A549 treated with RU486 at 1 μM for 4 hours (cell line): ENCODE measurements at places on chromosomes 16 and 17. TPM values are rescaled to one million over a fixed set of nuclear protein-coding genes. Genes with fewer than 3 reads are reported as not detected.

SULT1A2 gene
- 0.08 TPM in 1 of 5 replicates, not detected in the others for total RNA-seq

GUCY2D gene
- 0.29 to 0.33 TPM in 2 of 5 replicates, not detected in the others for total RNA-seq

ATP1B2 gene
- total RNA-seq: 0.13 to 0.42 TPM (median 0.27 TPM) in 5 replicates

WNK4 gene
- 0.85 to 1.7 TPM (median 1.4 TPM) in 5 replicates for total RNA-seq

SP6 gene
- total RNA-seq: 2.5 to 3.1 TPM (median 3.0 TPM) in 5 replicates

PGAP3 gene
- total RNA-seq: 6.4 to 8.5 TPM (median 8.1 TPM) in 5 replicates

SPATA20 gene
- 67.9 to 86.8 TPM (median 81.2 TPM) in 5 replicates for total RNA-seq

NTN3 gene
- total RNA-seq: 0.05 to 0.15 TPM in 2 of 5 replicates, not detected in the others

RBL2 gene
- 6.8 to 13.9 TPM (median 13.6 TPM) in 5 replicates for total RNA-seq

ARL17B gene
- total RNA-seq: 5.2 to 6.5 TPM (median 6.2 TPM) in 5 replicates

KRT24 gene
- total RNA-seq: not detected in 5 replicates

IGSF6 gene
- total RNA-seq: not detected in 5 replicates

CCL1 gene
- total RNA-seq: not detected in 5 replicates

HID1 gene
- total RNA-seq: 6.1 to 9.2 TPM (median 9.0 TPM) in 5 replicates

SSTR5 gene
- total RNA-seq: 0.20 to 0.33 TPM (median 0.25 TPM) in 5 replicates

ATP2A1 gene
- total RNA-seq: 1.6 to 4.1 TPM (median 2.7 TPM) in 5 replicates

TMEM100 gene
- total RNA-seq: not detected in 5 replicates

C17orf113 gene
- total RNA-seq: 0.59 to 0.90 TPM (median 0.74 TPM) in 5 replicates

GPR139 gene
- not detected in 5 replicates for total RNA-seq

OR4D1 gene
- 0.03 TPM in 1 of 5 replicates, not detected in the others for total RNA-seq

ATP6V0C gene
- total RNA-seq: 133 to 299 TPM (median 268 TPM) in 5 replicates

ERN2 gene
- total RNA-seq: not detected in 5 replicates

PRSS27 gene
- 0.77 to 1.8 TPM (median 1.5 TPM) in 5 replicates for total RNA-seq

DNAI2 gene
- 0.09 TPM in 1 of 5 replicates, not detected in the others for total RNA-seq
